ENCODE measurements at places on chromosomes 16 and 17. TPM values are rescaled to one million over a fixed set of nuclear protein-coding genes. Genes with fewer than 3 reads are reported as not detected.

SOX15 gene
- total RNA-seq: 0.57 TPM

SHISA9 gene
- not detected for total RNA-seq

FBXL16 gene
- total RNA-seq: under 0.01 TPM

CSH1 gene
- not detected for total RNA-seq

DNA sequence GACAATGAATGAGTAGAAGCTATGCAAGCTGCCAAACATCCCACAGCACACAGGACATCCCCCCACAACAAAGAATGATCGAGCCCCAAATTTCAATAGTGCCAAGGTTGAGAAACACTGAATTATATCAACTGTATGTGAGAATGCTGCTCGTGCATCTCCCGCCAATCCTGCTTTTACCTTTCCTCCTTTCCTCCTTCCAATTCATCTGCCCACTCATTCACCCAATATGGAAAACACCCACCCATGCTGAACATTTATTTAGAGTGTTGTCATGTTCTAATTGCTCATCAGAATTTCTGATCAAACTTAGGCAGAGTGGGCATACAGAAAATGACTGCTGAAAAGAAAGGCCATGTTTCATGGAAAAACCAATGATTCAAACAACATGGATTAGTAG is 183.0 kb downstream of the TMEM114 start:
- DNase-seq: no peak

GRCh38 chr17:15501282-15501681 is 33.9 kb upstream of the CDRT4 start:
- DNase-seq: no peak

GRCh38 chr16:84572096-84572495 is 45.8 kb downstream of the COTL1 start:
- DNase-seq: no peak

DNA sequence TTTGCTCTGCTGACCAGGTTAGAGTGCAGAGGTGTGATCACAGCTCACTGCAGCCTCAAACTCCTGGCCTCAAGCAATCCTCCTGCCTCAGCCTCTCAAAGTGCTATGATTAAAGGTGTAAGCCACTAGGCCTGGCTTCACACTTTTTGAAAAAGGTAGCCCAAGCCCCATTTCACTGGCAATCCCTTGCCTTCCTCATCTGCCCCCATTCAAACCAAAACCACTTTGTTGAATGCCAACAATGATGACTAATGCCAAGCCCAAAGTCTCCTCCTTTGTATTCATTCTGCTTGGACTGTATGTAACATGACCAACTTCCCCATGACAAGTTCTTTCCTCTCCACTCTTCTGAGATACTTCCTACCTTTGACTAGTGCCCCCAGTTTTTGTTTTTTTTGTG is 33.1 kb downstream of the N4BP1 start:
- peak; percentile 30 for DNase-seq

GRCh38 chr16:14358697-14359305 is 271.3 kb downstream of the PARN start:
- no peak for DNase-seq

DNA sequence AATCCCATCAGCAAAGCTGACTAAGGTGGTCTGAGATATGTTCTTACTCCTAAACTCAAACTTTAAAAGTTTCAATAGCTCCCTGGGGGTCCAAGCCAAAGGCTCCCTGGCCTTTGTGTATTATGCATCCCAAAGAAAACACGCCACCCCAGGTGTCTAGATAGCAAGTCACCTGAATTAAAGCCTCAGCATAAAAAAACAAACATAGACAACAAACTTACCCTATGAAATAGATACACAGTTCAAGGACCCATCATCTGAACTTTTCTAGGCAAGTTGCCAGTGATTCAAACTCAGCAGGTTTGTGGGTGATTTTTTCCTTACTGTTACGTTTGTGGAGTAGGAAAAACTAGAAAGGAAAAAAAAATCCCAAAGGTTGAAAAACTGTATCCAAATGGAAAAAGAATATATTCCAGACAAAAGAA is 12.5 kb downstream of the CMTM3 start:
- DNase-seq: no peak

DNA sequence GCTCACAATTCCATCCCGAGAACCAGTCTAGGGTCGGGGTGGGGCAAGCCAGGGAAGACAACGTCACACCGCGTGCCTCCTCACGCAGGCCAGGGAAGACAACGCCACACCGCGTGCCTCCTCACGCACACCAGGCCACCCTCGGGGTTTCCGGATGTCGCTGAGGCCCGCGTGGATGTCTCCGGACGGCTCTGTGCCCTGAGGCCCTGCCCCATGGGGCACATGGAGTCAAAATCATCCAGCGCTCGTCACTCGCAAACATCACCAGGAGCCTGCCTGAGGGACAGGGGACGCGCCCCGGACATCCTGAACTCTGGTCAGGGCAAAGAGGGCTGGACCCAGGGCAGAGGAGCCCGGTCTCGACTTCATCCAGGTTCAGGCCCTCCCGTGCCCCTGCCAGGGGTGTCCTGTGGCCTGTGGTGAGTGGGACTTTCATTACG is 3.7 kb downstream of the TMEM204 start:
- DNase-seq: no peak

GRCh38 chr16:14502932-14503741 is 126.9 kb downstream of the PARN start:
- peak; percentile 41 for DNase-seq

- no peak for DNase-seq
Observed at GRCh38 chr17:15145621-15146020, 119.5 kb downstream of the PMP22 start.

GRCh38 chr17:44794851-44795413 is 35.2 kb downstream of the GJC1 start:
- peak; percentile 74 for DNase-seq

DNA sequence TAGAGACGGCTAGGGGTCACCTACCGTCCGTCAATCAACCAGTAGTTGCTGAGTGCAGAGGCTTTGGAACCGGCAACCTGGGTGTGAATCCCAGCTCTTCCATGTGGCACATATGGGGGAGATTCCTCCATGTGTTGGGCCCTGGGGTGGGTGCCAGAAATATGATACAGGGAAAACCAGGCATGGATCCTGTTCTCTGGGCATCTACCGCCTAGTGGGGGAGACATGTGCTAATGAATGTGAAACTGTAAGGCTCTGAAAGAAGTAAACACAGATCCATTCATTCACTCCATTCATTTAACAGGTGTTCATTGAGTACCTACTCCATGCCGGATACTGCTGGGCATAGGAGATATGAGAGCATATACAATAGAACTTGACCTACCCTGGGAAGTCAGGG is 39.5 kb upstream of the SDK2 start:
- no peak for DNase-seq

GRCh38 chr16:49556606-49557446 is 183.2 kb downstream of the C16orf78 start:
- peak; percentile 58 for DNase-seq
